Activated gamma-delta T cell treated with anti-CD3 and anti-CD28 coated beads, Interleukin-2, amount 50 U/mL, for 16 hours (primary cell): ENCODE measurements at places on chromosomes 2 and 18.
A peak's percentile ranks its signal among the peaks of the same experiment; 100 is the strongest.

DNA sequence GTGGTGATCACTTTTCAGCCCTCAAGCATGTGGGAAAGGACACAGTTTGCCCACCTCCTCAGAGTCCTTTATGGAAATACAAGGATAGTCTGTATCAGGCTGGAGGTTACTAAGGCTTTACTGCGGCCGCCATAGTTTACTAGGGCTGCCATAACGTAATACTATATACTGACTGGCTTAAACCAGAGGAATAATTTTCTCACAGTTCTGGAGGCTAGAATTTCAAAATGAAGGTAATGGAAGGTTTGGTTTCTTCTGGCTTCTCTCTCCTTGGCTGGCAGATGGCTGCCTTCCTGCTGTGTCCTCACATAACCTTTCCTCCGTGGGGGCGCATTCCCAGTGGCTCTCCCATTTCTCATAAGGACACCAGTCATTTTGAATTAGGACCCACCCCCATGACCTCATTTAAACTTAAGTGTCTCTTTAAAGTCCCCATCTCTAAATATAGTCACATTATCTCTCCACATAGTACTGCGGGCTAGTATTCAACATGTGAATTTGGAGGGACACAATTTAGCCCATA is 12.5 kb upstream of the ATIC start:
- no peak for DNase-seq

DNA sequence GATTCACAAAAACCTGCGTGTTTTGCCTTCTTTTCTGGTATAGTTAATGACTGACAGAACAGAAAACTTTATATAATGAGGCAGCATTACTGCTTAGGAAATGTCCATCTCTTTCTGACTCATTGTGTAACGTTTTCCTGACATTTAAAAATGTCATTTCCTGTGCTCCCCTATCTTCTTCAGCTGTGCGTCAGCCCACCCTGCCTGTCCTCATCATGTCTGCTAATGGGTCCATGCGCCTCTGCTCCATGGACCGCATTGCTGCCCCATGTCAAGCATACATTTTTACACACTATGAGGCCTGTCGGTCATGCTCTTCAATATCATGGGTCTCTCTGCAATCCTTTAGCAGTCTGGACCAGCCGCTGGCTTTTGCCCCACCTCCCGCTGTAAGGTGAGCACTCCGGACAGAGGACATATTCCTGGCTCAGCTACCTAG is 234.3 kb downstream of the CDCA7 start:
- DNase-seq: no peak

DNA sequence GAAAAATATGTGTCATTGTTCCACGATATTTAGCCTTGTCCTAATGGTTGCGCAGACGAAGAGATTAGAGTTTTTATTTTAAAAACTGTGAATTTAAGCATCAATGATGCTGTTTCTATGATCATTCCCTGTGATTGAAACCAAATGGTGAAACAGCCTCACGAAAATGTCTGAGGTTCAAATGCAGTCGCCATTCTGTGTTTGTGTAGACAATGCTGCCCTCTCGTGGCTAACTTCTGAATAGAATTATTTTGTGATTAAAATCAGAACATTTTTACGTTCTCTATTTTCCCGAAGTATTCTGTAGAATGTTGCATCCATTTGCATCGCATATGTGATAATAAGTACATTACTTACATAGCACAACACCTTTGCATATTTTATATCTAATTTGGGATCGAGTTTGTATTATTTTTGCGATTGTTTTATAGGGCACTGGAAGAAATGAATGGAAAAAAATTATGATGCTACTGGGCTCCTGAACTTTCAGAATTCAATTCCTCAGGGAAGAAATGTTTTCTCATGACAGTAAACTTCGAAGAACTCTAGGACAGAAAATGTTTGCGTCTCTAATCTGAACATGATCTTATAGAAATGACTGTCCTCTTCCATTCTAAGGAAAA is 54.8 kb upstream of the CREB1 start:
- peak; percentile 20 for DNase-seq

DNA sequence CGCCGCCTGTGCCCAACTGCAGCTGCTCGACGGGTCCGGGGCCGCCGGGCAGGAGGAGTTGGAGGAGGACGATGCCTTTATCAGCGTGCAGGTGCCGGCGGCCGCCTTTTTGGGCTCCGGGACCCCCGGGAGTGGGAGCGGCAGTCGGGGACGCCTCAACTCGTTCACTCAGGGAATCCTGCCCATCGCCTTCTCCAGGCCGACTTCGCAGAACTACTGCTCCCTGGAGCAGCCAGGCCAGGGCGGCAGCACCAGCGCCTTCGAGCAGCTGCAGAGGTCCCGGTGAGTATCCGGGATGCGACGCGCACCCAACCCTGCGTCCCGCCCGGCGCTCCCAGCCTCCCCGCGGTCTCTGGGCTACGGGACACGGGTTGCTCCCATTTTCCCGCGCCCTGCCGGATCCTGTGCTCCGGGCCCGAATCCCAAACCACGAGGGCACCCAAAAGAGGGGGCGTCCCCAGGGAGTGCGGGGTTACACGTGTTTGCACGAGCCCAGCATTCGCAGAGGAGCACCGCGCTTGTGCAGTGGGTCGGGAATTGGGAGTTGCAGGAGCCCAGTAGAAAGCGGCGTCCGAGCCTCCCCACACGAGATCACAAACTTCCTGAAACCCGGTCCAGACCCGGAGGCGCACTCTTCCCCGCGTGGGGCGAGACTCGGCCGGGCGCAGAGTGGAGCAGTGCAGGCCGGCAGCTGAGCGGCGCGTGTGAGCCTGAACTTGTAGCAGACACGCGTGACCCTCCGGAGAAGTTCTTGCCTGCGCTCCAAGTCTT is 1.2 kb downstream of the CABLES1 start:
- DNase-seq: no peak

GRCh38 chr2:212480447-212480846 is 58.2 kb downstream of the ERBB4 start:
- no peak for DNase-seq

- DNase-seq: no peak
Measured at GRCh38 chr18:5903386-5903785, 8.1 kb upstream of the TMEM200C start.

DNA sequence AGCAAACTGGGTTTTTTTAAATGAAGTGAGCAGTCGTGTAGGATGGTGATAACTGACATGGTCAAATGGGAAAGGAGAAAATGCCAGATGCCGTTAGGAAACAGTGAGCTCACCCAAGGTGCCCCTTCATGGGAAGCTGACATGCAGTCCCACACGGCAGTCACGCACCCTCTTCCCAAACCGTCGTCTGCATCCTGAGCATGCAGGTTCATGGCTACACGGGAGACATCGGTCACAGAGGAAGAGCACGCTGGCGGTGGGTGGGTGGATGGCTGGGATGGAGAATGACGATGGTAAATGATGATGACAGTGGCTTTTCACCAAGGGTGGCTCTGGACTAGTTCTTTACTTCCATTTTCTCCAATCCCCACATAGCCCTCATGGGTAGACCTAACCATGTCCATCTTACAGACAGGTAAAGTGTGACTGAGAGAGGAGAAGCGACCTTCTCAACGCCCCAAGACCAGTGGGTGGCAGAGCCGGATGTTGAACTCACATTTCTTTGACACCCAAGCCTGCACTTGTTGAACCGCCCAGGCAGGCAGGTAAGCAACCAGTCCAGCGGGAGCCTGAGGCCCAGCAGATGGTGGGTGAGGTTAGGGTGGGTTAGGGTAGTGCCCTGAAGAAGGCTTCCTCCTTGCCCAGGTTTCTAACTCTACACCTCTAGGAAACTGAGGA is 44.5 kb downstream of the TNS1 start:
- no peak for DNase-seq

DNA sequence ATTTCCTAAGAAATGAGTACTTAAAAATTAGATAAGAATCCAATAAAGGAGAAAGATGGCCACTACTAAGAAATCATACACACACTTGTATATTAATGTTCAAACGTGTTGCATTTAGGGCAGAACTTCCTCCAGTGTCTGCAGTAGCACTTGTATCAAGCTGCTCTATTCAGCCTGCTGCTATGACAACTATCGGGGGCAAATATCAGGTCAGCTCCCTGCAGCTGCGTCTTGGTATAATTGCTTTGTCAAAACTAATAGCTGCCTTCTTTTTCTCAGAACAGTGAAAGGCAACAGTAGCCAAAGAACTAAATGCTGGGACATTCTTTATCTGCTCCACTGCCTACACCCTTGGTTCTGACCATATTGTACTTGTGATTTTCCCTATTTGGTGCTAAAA is 300.7 kb downstream of the NOL4 start:
- no peak for DNase-seq

- DNase-seq: no peak
Measured at GRCh38 chr2:196592911-196593881, 46.3 kb upstream of the CCDC150 start.

DNA sequence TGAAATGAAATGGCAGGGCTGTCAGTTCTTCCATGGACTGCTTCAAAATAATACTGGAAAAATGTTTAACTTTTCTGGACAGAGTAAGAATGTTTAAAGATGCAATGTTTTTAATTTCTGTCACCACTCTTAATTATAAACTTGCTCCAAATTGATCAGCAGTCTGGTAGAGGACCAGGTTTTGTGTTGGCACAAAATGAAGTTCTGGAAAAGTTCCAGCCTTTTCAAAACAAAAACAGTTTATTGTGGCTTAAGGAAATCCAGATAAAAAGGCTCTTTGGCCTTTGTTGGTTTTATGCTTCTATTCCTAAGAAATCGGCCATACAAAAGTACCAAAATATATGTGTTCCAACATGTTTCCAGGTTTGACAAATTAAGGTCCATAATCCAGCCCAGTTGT is 48.8 kb downstream of the PTRHD1 start:
- DNase-seq: no peak

GRCh38 chr2:112579241-112579640 is 5.2 kb upstream of the CHCHD5 start:
- no peak for DNase-seq

DNA sequence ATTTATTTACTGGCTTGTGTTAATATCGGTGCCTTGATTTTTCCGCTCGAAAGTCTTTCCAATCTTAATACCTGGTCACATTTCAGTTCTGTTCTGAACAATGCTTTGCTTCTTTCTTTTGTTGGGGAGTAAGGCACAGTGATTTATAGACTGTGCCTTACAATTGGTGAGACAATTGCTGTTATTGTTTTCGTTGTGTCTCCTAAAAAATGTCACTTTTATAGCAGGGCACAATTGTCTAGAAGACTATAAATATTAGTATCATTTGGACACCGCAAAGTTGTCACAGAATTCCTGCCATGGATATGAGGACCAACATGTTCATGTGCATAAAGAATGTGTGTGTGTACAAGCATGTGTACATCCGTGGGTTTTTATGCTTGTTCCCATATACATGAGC is 231.9 kb downstream of the INSIG2 start:
- no peak for DNase-seq

- DNase-seq: no peak
Measured at GRCh38 chr2:225937625-225938187, 538.2 kb downstream of the NYAP2 start.

DNA sequence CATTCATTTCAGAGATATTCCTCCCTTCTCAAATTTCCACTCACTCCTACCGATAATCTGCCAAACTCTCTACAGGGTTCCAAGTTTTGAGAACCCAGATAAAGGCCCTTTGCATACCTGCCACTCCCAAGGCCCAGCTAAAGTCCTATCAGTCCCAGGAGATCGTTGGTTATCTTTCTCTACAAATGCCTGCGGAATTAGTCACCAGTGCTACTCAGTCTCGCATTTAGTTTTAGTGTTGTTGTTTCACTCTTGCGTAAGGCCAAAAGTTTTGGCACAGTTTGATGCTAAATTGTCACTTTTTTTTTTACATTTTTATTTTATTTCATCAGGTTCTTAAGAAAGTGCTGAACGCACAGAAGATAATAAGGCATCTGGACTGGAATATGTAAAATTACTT is 29.2 kb upstream of the SETBP1 start:
- no peak for DNase-seq

- DNase-seq: no peak
Measured at GRCh38 chr18:62209046-62209445, 22.0 kb downstream of the RELCH start.

DNA sequence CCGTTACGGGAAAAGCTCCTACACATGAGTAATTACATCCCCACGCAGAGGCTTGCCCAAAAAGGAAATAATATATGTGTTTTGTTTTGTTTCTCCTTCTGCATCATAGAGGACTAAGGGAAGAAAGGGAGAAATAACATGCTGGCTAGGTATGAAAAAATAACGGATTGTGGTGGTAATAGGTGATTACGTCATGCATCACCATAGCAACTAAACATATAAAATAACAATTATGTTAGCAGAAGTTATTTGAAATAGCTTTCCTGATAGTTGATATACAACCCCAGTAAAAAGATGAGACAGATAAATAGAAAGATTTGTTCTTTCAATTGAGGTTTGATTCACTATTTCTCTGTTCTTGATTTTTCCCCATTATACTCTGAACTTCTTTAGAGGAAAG is 518.0 kb downstream of the ZNF516 start:
- DNase-seq: no peak

DNA sequence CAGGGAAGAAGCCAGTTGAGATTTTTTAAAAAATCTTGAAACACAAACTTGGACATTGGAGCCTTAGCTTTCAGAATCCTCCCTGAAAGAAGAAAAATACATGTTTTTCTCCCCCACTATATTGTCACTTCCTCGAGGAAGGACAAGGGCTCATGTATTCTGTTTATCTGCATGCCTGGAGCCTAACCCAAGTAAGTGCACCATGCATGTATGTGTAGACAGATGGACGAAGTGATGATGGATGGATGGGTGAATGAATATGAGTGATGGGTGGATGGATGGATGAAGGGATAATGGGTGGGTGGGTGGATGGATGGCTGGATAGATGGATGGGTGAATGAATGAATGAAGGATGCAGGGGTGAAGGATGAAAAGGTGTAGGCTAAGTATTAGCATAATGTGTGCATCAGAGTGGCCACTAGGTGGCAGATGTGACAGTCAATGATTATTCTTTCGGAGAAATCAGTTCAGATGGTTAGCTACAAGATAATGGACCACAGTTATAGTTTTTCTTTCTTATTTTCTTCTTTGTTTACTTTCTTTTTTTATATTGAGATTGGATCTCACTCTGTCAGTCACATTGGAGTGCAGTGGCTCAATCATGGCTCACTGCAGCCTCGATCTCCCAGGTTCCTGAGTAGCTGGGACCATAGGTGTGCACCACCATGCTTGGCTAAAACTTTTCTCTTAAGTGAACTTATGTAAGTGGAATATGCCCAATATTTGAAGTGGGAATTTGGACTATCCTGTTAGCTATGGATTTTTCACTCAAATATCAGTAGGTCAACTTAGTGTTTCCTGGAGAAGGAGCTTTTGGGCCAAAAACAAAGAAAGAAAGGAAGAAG is 18.5 kb upstream of the CCDC93 start:
- peak; percentile 7 for DNase-seq
